ENCODE measurements at places on chromosomes 7 and 10. TPM values are rescaled to one million over a fixed set of nuclear protein-coding genes. Genes with fewer than 3 reads are reported as not detected.

Gene CUX1
- polyA plus RNA-seq: 43.6 TPM

Gene SHOC2
- 27.2 TPM for polyA plus RNA-seq

Gene EVX1
- not detected for polyA plus RNA-seq

Gene HIF1AN
- polyA plus RNA-seq: 40.1 TPM

Gene NPC1L1
- 0.08 TPM for polyA plus RNA-seq

Gene RBM28
- 43.3 TPM for polyA plus RNA-seq

Gene CPED1
- polyA plus RNA-seq: 8.2 TPM

Gene UBE2D1
- polyA plus RNA-seq: 13.3 TPM

Gene CYP26C1
- polyA plus RNA-seq: not detected

Gene PALD1
- polyA plus RNA-seq: 22.7 TPM

Gene OR2A1
- 0.19 TPM for polyA plus RNA-seq

Gene CTAGE4
- polyA plus RNA-seq: not detected

Gene SFTPA1
- not detected for polyA plus RNA-seq

Gene PSD
- 4.9 TPM for polyA plus RNA-seq

Gene C10orf71
- polyA plus RNA-seq: 41.8 TPM

Gene POU6F2
- 0.18 TPM for polyA plus RNA-seq

All from hindlimb muscle (tissue), 1 donor.